AG04449 (cell line): ENCODE measurements at places on chromosomes 12 and 14.

GRCh38 chr14:92657457-92658142 is 90.8 kb downstream of the LGMN start:
- DNase-seq = no peak

DNA sequence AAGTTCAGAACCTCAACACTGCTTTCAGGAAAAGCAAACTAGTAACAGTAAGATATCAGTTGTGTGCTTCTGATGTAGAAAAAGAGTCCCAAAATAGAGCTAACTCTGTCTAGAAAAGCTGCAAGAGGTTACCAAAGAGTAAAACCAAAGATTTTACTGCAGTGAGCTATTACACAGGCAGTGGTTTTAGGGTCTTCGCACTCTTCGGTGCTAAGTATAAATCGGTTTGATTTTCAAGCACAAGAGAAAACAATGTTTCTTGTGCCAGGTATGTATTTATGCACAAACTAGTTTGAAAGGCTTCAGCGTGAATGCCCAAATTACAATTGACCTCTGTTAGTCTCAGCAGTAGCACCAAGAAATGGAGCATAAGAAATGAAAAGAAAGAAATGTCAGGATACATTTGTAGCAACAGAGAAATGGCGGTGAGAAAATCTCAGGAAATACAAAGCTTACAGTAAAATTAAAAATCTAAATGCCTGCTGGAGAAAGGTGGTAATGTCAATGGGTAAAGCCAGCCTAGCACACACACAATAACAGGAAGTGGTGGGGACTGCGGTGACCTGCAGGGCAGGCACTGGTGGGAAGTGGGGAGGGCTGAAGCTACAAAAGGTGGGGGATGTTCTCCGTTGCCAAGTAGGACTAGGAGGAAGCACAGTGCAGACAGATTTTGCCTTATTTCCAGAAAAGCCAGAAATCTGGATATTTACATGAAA is 18.0 kb upstream of the DYRK2 start:
- DNase-seq = no peak

- no peak for DNase-seq
These were observed 86.2 kb upstream of the AMIGO2 start for GRCh38 chr12:47165934-47166333.

DNA sequence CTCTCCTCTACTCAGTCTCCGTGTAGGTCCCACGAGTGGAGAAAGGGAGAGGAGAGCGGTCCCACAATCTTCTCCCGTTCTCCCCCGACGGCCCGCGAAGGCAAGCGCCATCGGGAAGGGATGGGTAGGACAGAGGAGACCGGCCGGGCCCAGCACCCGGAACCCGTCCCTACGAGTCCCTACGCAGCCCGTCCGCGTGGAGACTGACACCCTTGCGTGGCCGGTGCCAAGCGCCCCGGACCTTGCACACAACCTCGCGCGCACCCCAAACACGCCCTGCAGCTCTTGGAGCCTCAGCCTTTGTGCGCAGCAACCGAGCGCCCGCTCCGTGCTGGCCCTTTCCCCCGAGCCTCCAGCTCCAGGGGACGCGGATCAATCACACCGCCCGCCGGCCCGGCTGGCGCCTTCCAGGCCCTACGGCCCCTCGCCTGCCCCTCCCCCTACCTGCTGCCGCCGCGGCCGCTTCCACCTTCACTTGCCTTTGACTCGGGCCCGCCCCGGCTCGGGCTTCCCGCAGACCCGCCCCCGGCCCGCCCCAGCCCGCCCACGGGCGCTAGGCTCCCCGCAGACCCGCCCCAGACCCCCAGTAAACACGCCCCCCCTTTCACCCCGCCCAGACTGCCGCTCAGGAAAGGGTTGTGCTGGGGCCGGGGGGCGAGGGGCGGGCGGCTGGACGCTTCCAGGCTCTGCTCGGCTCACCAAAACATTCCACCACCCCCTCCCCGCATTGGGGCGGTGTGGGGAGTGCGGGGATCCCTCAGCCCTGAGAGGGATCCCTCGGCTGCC is at the start of gene NDRG2:
Gene NDRG2 (minus strand): TSS at position 477 of the 786 bp plus-strand sequence. CDS start 1,746 bp downstream, outside the sequence.
- DNase-seq = no peak

GRCh38 chr14:76040704-76041103 is 55.1 kb downstream of the IFT43 start:
- no peak for DNase-seq
